Aorta (tissue), 5 donors: ENCODE measurements at places on chromosomes 1 and 21. TPM values are rescaled to one million over a fixed set of nuclear protein-coding genes. Genes with fewer than 3 reads are reported as not detected.
A peak's percentile ranks its signal among the peaks of the same experiment; 100 is the strongest.

MACO1 gene
- total RNA-seq: 14.8 TPM

- DNase-seq: no peak
Observed at GRCh38 chr1:95003433-95003738, 69.4 kb downstream of the ALG14 start.

DNA sequence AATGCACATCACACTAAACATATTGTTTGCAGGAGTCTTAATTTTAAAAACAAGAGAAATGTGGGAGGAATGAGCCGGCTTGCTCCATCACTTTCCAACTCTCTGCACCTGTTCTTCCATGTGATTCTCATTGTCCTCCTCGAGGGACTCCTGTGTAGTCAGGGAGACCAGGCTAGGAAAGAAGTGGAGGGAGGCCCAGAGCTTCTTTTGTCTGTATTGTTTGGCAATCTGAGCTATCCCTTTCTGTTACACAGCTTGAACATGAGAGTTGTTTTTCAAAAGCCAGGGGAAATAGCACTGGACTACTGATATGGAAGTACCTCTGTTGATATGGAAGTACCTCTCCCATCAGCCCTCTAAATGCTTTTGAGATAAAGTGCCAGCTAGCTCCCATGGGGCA lies 18.8 kb upstream of the LRRC8D start:
- no peak for DNase-seq

DNA sequence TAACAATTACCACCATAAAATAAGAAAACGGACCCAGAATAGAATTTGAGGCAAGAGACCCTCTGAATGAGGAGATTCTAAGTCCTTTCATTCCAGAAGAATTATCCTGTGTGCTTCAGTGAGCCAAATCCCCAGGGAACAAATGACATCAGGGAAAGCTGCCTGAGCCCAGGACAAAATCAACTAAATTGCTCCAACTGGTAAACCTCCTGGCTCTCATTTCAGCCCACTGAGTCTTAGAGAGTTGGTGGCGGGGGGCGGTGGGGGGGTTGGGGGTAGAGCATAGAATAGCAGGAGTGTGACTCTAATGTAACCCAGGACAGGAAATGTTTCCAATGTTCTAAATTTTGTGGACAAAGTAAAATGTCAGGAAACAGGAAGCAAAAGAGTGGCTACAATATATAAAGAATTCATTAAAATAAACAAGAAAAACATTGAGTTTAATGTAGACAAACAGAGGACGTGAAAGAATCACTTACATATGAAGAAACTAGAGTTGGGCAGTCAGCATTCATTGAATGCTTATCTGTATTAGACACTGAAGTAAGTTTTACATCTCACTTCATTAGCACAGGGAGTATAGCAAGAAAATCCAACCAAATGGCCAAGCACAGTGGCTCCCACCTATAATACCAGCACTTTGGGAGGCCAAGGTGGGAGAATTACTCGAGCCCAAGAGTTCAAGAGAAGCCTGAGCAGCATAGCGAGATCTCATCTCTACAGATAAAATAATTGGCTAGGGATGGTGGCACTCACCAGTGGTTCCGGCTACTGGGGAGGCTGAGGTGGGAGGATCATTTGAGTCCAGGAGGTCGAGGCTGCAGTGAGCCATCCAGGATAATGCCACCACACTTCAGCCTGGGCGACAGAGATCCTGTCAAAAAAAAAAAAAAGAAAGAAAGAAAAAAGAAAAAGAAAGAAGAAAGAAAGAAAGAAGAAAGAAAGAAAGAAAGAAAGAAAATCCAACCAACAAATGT lies 75.1 kb downstream of the DHRS3 start:
- DNase-seq: no peak

ACTN2 gene
- 15.7 TPM for total RNA-seq

CD164L2 gene
- total RNA-seq: not detected

DNA sequence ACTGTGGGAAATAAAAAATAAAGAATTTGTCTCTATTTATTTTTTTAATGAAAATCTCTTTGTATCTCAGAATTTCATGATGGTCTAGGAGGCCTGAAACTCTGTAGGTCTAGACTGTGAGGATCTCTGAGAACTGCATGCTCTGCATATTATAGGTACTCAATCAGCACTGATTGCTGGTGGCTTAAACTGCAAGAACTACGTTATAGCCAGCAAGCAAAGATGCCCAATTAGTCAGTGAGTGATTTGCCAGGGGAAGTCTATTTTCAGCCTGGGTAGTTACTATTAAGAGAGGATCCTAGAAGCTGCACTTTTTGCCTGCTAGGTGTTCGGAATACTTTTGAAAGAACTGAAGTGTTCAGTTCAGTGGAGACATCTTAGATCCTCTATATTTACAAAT lies 87.4 kb downstream of the GPR52 start:
- no peak for DNase-seq

DNA sequence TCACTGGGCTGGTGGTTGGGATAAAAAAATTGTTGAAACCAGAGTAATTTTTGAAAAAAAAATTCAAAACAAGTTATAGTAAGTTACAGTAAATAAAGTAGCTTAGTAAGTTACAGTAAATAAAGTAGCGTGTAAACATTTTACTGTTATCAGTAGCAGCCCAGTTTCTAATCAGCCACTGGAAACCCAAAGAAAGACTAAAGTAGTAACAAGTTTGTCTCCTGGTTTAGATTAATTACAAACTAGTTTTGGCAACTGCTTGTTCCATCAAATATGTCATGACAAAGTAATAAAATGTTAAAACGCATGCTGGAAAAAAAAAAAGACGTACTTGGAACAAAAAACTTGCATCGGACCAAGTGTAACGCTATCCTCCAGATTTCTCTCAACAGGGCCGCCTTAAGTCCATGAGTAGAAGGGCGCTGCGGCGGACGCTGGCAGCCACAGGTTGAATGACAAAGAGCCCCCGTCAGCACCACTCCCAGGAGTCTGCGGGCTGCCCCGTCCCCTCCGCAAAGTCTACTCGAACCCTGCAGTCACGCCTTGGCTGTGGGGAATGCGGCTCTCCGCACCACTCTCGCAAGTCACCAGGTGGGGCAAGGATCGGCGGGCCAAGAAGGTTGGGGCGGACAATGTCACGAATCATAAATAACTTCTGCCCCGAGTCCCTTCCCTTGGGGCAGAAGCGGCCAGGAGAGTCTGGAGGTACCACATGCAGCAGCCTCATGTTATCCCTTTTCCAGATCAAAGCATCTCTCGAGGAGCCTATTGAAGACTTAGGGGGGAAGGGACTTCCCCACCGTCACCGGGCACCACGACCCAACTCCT lies 837 bp downstream of the SLC16A1 start:
- DNase-seq: peak; percentile 85

- no peak for DNase-seq
Observed at GRCh38 chr1:45325851-45326506, 716 bp upstream of the HPDL start.

SUMO3 gene
- total RNA-seq: 68.9 TPM

DNA sequence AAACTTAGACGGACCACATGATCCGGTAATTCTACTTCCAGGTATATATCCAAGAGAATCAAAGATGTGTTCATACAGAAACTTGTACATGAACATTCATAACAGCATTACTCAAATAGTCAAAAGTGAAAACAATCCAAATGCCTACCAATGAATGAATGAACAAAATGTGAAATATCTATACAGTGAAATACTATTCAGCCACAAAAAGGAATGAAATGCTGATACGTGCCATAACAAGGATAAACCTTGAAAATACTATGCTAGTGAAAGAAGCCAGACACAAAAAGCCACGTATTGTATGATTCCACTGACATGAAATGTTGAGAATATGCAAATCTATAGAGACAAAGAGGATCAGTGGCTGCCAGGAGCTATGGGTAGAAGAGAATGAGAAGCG lies 18.3 kb downstream of the TARBP1 start:
- DNase-seq: no peak

GRCh38 chr1:41882486-41882885 lies 36.2 kb downstream of the HIVEP3 start:
- DNase-seq: no peak

DNA sequence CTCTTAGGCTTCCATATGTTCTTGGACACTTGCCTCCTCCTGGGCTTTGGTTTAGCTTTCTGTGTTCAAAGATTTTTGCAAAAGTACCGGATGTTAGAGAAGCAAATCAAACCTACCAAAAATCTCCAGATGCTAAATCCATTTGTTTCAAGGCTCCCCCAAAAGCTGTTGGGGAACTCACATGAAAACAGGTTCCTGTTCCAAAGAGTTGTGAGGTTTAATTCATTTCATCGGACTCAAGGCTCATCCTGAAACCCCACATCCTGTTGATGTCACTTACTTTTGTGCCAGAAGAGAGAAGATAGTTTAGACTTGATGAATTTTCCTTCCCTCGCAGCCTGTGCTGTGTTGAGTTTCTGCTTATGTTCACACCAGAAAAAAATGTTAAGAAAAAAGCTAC lies 41.7 kb upstream of the RXRG start:
- no peak for DNase-seq

- no peak for DNase-seq
Observed at GRCh38 chr1:235098991-235099390, 29.6 kb downstream of the TOMM20 start.

DNA sequence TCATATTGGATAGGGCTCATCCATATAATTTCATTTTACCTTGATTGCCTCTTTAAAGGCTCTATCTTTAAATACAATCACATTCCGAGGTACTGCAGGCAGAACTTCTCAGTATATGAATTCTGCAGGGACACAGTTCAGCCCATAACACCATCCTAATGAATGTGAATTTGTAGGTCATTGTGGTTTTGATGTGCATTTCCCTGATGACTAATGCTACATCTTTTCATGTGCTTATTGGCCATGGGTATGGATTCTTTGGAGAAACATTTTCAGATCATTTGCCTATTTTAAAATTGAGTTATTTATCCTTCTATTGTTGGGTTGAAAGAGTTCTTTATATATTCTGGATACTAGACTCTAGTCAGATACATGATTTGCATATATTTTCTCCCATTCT lies 9.6 kb upstream of the RPS6KC1 start:
- no peak for DNase-seq

DNA sequence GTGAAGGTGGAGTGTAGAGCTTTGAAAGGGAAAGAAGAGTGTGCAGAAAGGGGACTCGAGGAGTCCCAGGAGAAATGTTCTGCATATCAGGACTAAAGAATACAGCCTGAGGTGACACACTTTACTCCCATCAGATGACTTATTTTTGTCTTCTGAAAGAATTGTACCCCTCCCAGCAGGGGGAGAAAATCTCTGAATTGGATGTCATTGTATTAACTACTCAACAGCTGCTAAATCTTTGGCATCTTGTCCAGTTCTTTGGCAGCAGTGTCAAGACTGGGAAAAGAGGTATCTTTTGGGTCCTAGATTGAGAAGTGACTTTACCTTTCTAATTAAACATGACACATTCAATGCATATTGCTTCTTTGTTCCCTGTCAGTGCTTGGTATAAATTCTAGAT lies 18.9 kb downstream of the UBE4B start:
- no peak for DNase-seq

GRCh38 chr21:31730712-31731055 lies 1.2 kb downstream of the SCAF4 start:
- DNase-seq: no peak

PKP1 gene
- 0.39 TPM for total RNA-seq

DNA sequence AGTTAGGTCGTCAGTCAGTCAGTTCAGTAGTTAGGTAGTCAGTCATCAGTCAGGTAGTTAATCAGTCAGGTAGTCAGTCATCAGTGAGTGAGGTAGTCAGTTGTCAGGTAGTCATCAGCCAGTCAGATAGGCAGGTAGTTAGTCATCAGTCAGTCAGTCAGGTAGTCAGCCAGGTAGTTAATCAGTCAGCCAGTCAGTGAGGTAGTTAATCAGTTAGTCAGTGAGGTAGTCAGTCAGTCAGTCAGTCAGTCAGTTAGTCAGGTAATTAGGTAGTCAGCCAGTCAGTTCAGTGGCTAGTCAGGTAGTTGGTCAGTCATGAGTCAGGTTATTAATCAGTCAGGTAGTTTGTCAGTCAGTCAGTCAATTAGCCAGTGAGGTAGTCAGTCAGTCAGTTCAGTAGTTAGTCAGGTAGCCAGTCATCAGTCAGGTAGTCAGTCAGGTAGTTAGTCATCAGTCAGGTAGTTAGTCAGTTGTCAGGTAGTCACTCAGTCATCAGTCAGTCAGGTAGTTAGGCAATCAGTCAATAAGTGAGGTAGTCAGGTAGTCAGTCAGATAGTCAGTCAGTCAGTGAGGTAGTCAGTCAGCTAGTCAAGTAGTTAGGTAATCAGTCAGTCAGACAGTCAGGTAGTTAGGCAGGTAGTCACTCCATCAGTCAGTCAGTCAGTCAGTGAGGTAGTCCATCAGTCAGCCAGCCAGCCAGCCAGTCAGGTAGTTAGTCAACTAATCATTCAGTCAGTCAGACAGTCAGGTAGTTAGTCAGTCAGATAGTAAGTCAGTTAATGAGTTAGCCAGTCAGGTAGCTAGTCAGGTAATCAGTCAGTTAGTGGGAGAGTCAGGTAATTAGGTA lies 16.2 kb downstream of the KRTAP10-1 start:
- no peak for DNase-seq

DNA sequence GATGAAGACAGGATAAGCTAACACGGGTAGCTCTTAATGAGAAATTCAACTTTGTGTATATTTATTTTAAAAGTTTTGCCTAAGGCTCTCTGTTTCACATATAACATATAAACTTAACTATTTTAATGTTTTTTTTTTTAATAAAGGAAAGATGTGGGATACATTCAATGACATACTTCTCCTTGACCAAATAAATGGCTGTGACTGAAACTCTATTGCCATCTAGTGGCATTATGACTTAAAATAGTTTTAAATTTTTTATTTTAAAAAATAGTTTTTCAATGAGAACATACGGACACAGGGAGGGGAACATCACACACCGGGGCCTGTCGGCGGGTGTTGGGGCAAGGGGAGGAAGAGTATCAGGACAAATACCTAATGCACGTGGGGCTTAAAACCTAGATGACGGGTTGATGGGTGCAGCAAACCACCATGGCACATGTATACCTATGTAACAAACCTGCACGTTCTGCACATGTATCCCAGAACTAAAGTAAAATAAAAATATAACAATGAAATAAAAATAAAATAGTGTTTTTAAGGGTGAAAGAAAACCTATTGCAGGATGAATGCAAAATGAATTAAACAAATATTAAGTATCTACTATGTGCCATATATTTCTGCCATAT lies 83.4 kb downstream of the LYST start:
- DNase-seq: no peak

DNA sequence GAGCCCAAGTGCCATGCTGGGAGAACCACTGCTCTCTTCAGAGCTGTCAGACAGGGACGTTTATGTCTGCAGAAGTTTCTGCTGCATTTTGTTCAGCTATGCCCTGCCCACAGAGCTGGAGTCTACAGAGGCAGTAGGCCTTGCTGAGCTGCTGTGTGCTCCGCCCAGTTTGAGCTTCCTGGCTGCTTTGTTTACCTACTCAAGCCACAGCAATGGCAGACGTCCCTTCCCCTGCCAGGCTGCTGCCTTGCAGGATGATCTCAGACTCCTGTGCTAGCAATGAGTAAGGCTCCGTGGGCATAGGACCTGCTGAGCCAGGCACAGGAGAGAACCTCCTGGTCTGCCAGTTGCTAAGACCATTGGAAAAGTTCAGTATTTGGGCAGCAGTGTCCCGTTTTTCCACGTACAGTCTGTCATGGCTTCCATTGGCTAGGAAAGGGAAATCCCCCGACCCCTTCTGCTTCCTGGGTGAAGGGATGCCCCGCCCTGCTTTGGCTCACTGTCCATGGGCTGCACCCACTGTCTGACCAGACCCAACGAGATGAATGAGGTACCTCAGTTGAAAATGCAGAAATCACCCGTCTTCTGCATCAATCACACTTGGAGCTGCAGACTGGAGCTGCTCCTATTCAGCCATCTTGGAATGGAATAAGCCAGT lies 31.9 kb downstream of the CYP4B1 start:
- DNase-seq: no peak
